Keratinocyte (primary cell): ENCODE measurements at places on chromosomes 5 and 9.

DNA sequence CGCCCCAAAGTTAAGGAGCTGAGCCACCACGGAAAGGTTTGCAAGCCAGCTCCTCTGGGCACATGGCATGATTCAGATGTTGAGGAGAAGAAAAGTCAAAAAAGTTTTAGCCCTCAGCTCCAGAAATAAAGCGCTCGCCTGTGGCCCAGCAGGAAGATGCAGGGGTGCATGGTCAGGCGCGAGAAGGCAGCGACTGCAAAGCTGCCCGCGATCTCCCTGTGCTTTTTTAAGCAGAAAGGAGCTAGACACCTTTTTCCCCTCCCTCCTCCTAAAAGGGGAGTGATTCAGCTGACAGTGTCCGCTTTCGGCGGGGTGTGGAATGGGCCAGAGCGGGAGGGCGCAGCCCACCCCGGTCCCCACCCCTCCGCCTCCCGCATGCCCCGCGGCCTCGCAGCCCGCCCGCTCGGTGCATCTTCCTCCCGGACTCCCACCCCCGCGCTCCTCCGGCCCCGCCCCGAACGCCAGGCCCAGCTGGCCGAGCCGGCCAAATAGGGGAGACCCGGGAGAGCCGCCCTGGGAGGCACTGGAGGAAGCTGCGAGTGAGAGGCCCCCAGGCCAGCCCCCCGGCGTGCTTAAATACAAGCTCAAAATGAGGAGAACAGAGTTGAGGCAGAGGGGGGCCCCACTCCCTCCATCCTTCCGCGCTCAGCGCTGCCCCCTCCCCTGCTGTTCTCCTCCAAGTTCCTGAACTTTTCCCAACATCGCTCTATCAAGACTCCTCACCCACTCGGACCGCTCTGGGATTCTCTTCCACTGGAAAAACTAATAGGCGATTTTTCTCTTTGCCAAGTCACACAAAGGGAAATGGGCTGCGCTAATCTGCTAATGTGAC is at the start of gene ADAMTS12:
ADAMTS12 (minus strand) TSS at position 203 of the 832 bp plus-strand sequence; CDS start at position 69, 134 bp downstream.
- no peak for DNase-seq

DNA sequence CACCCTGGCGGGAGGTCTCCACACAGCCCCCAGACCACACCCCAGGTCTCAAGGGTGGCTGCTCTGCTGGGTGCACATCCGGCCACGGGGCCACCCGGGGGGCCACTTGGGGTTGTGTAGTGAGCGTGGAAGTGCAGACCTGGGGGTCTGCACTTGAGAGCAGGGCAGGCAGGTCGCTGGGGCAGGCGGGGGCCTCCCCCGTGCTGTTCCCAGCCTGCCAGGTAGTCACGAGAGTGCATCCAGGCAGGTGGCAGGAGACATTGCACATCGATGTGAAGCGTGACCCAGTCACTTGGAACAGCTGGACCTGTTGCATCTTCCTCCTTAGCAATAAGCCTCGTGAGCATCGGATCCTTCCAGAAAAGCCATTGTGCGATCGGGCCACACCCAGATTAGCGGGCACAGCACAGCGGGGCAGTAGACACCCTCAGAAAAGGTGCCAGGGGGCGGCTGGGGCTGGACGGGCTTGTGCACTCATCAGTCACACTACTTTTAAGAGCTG is 4.8 kb upstream of the ENTPD8 start:
- DNase-seq: no peak

DNA sequence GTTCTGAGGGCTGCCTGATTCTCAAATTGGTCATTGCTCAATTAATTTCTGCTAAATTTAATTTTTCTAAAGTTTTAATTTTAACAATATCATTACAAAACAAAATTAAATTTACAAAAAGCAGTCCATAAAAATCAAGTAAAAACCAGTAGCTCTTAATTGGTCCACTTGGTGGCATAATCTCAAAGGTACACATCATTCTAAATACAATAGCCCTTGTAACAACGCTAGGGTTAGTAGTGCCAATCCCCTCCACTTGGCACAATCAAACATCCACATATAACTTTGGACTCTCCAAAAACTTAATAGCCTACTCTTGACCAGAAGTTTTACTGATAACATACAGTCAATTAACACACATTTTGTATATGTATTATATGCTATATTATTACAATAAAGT is 1.9 kb upstream of the NDUFB6 start:
- DNase-seq: no peak

- no peak for DNase-seq
Observed at GRCh38 chr9:81394881-81395675, 294.3 kb downstream of the TLE1 start.
